Muscle of arm (tissue), 14 donors: ENCODE measurements at places on chromosomes 12 and 14. TPM values are rescaled to one million over a fixed set of nuclear protein-coding genes. Genes with fewer than 3 reads are reported as not detected.

MFAP5 gene
- polyA plus RNA-seq = 120 TPM

KCNC2 gene
- polyA plus RNA-seq = 0.45 TPM

NRXN3 gene
- 1.2 TPM for polyA plus RNA-seq

CCDC196 gene
- polyA plus RNA-seq = not detected

CABP1 gene
- not detected for polyA plus RNA-seq

KRT79 gene
- polyA plus RNA-seq = not detected

TOMM20L gene
- 1.2 TPM for polyA plus RNA-seq

CPNE6 gene
- not detected for polyA plus RNA-seq

IFNG-AS1 gene
- 0.15 TPM for polyA plus RNA-seq

LEMD3 gene
- polyA plus RNA-seq = 20.1 TPM

PPP1R36 gene
- polyA plus RNA-seq = 0.73 TPM

NCKAP5L gene
- polyA plus RNA-seq = 36.5 TPM

P3H3 gene
- polyA plus RNA-seq = 32.6 TPM

CLEC4D gene
- polyA plus RNA-seq = not detected

ANKRD33 gene
- not detected for polyA plus RNA-seq

MANSC4 gene
- not detected for polyA plus RNA-seq

LALBA gene
- polyA plus RNA-seq = not detected

SLCO1A2 gene
- polyA plus RNA-seq = not detected

PLXNC1 gene
- 11.8 TPM for polyA plus RNA-seq

CLEC1B gene
- not detected for polyA plus RNA-seq

ADGRD1 gene
- polyA plus RNA-seq = 8.5 TPM

RNASE13 gene
- polyA plus RNA-seq = 0.23 TPM

LRCOL1 gene
- polyA plus RNA-seq = not detected

DGKA gene
- not detected for polyA plus RNA-seq

ITPR2 gene
- polyA plus RNA-seq = 2.9 TPM

ARMH4 gene
- polyA plus RNA-seq = 16.7 TPM

CCNB1IP1 gene
- polyA plus RNA-seq = 75.8 TPM

IL22 gene
- not detected for polyA plus RNA-seq

TNS2 gene
- polyA plus RNA-seq = 117 TPM

NFE2 gene
- polyA plus RNA-seq = 2.5 TPM

CCDC85C gene
- polyA plus RNA-seq = 3.4 TPM

DCN gene
- polyA plus RNA-seq = 1,507 TPM

SOAT2 gene
- 0.24 TPM for polyA plus RNA-seq

KERA gene
- polyA plus RNA-seq = 21.4 TPM

TC2N gene
- 4.6 TPM for polyA plus RNA-seq

EIF2S3B gene
- 0.85 TPM for polyA plus RNA-seq

BMAL2 gene
- polyA plus RNA-seq = not detected
